Tibial nerve (tissue), 4 donors: ENCODE measurements at places on chromosomes 1 and 21. TPM values are rescaled to one million over a fixed set of nuclear protein-coding genes. Genes with fewer than 3 reads are reported as not detected.

GRCh38 chr1:15722411-15722810 lies 13.6 kb upstream of the SLC25A34 start:
- DNase-seq: no peak

DNA sequence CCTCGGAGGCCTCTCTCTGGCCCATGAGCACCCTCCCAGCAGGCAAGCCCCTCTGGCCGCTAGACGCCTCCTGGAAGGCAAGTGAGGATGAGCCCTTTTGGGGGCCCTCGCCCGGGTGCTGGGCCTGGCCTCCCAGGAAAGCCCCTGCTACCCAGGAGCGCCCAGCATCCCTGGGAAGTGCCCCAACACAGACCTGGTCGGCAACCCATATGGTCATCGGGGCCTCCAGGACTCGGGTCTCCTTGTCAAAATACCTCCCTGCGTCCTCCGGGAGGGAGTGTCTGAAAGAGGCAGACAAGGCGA lies 21.0 kb upstream of the TMEM52 start:
- no peak for DNase-seq

DNA sequence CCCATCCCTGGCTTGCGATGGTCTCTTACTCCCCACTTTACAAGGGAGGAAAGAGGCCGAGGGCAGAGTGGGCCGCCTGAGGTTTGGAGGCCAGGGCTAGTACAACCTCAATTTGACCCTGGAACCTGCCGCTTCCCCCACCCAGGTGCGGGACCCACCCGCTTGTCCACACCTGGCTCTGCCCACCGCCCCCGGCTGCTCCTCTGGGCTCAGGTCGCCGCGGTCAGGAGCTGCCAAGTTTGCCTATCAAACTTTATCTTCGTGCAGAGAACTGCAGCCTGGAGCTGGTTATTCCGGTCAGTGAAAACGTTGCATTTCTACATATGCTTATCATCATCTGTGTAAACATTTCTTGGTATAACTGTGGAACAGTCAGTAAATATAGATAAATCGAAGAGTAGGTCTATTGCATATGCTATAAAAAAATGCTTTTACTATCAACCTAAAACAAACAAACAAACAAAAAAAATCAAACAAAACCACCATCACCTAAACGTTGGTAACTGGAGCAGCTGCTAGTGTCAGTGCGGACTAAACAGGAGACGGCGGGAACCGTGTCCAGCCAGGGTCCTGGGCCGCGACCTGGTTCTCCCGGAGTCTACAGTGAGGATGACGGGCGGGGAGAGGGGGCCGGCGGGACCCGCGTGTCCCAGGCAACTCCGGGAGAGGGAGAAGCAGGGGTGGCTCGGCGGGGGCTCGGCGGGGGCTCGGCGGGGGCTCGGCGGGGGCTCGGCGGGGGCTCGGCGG lies 906 bp upstream of the ADARB1 start:
- DNase-seq: no peak

The RGSL1 gene
- not detected for total RNA-seq

DNA sequence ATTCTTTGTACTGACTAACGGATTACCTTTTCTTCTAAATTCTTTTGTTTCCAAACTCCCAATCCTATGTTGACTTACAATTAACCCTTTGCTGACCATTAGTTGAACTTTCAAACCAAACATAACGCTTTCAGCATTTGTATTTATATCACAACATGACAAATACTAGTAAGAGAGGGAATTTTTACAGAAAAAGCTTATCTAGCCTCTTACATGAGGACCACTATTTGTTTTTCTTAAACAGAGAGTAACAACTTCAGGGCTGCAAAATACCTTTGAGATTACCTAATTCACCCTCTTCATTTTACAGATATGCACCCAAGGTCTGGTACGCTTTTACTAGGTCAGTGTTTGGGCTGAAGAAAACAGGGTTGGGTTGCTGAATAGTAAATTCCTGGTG lies 45.0 kb upstream of the CXADR start:
- DNase-seq: no peak

DNA sequence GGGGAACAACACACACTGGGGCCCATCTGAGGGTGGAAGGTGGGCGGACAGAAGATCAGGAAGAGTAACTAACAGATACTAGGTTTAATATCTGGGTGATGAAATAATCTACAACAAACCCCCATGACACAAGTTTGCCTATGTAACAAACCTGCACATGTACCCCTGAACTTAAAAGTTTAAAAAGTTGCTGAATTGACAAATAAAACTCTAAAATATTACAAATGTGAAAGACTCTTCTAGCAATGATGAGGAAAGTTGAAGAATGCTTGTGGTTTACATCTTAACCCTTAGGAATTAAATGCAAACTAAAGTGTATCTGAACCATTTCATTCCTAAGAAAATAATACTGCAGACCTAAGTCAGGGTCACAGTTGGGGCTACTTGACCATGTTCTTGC lies 525.6 kb upstream of the CAMK1G start:
- DNase-seq: no peak

GRCh38 chr1:83545066-83545862 lies 453.7 kb downstream of the TTLL7 start:
- no peak for DNase-seq

- peak; percentile 22 for DNase-seq
Observed at GRCh38 chr1:116377541-116378529, 4.8 kb downstream of the ATP1A1 start.

DNA sequence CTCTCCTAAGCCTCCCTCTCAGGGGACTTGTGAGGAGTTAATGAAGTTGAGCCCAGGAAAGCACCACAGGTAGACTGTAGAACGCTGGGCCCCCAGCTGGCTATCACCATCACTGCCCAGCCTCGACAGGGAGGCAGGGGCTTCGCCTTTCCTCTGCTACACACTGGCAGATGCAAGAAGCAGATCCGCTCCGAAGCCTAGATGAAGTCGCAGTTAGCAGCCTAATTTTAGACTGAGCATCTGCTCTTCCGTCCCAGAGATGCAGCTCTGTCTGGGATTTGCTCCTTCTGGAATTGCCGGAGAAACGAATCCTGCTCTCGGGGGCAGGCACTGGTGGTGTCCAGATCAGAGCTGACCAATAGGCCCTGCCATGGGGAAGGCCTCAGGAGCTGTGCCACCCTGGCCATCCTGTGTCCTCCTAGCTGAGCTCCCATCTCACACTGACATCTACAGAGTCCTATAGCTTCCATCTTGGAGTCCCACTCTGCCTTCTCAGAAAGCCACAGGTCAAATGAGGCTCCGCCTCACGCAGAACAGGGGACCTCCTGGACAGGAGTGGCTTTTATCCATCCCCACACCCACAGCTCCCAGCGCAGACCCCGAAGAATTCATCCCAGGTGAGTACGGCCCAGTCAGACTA lies 186.8 kb upstream of the EDN2 start:
- DNase-seq: no peak

GRCh38 chr1:179794669-179795068 lies 51.6 kb downstream of the FAM163A start:
- DNase-seq: no peak

The GBP4 gene
- 4.0 TPM for total RNA-seq

GRCh38 chr1:112807117-112807516 lies 92.0 kb upstream of the PPM1J start:
- DNase-seq: no peak

DNA sequence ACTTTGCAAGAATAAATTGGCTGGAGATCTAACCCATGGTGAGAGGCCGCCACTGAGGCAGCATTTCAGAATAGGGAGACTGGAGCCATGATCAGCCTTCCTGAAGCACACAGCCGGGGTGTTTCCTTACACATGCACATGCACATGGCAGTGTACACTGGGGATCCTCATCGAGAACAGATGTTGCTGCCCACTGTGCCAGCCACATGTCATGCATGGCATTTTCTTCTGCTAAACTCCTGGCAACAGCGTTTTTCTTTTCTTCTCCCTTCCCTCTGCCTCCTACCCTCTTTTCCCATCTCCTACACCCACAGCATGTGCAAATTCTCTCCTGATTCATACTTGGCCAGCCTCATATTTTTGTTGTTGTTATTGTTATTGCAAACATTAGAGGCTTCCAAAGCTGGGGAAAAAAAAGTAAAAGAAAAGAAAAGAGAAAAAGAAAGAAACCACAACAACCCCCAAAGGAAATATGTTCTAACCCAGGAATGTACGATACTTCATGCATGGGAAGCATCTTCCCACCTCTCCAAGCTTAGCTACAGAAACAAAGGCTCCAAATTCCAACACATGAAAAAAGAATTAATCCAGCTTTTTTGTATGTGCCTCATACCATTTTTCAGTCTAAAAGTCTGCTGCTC lies 344.0 kb downstream of the ASTN1 start:
- DNase-seq: no peak
